ENCODE measurements at places on chromosomes 7 and 10.

GRCh38 chr7:117686311-117686935 is 186.8 kb downstream of the CTTNBP2 start:
- DNase-seq, result no peak

- no peak for DNase-seq
Observed at GRCh38 chr7:42456267-42456666, 219.3 kb upstream of the GLI3 start.

GRCh38 chr10:93535293-93535692 is 31.2 kb upstream of the FFAR4 start:
- DNase-seq, result no peak

DNA sequence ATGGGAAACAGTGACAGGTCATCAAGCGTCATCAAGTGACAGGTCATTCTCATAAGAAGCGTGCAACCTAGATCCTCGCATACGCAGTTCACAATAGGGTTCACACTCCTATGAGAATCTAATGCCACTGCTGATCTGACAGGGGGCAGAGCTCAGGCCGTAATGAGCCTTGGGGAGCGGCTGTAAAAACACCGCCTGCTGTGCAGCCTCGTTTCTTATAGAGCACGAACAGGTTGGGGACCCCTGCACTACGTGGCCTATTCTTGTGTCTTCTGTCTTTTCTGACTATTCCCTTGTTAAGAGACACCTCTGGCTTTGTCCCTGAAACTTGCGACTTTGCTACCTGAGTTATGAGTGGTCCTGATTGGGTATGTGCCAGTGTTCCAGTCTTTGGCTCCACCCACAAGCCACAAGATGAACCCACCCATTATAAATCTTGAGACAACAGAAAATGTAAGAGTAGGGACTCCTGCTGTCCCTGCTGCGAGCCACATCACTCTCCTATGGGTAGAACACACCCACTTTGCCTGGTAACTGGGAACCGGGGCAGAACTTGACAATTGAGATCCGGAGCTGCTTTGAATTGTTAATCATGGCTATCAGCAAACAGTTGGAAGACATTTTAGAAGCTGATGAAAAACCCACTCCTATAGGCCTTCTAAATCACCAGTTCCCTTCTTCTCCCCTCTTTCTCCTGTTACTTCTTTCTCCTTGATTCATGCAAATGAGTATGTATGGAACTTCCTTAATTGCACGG is 55.8 kb upstream of the EXOC4 start:
- no peak for DNase-seq

- no peak for DNase-seq
Observed at GRCh38 chr10:49524496-49524895, 14.4 kb downstream of the ERCC6 start.

- DNase-seq, result peak; percentile 81
Observed at GRCh38 chr7:138243430-138243829, 167.2 kb downstream of the AKR1D1 start.

- no peak for DNase-seq
Observed at GRCh38 chr10:64098994-64099393, 577.8 kb downstream of the REEP3 start.

DNA sequence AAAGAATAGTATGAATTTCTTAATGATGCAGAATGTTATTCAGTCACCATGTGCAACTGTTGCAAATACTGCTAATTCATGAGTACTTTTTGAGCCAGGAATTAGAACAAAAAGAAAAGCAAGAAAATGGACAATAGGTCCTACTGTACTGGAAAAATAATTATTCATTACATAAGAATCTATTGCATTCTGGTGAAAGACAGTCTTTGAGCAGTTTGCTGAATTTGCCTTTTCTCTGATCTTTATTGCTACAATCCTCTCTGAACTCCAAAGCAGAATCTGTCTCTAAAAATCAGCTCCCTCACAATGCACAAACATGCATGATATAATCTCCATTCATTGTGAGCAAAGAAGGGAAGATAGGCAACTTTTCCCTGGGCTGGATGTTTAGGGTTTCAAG is 12.8 kb downstream of the IFIT2 start:
- no peak for DNase-seq

GRCh38 chr10:111275091-111275490 is 198.3 kb downstream of the ADRA2A start:
- DNase-seq, result no peak
